ENCODE measurements at places on chromosomes 16 and 17.

DNA sequence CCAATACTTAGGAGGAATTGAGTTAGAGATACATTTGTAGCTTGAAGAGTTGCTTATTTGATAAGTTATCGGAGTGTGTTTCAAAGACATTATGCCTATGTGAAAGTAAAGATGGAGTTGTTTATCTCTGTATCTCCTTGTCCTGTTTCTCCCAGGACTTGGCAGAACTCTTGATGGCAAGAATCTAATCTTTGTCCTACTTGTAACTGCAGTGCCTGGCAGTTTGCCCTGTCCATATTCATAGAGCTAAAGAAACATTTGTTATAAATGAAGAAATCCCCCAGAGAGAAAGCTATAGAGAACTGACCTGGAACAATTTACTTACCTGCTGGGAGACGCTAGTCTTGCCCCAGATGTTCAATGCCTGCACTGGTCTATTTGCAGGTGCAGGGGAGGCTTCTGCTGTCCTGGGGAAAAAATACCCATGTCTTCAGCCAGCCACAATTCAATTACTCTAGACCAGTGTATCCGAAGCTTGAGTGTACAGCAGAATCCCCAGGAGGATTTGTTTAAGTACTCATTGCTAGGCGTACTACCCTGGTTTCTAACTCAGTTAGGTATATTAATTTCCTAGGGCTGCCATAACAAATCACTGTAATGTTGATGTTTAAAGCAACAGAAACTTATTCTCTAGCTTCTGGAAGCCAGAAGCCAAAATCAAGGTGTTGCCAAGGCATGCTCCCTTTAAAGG lies 410.0 kb upstream of the HSBP1 start:
- no peak for DNase-seq

DNA sequence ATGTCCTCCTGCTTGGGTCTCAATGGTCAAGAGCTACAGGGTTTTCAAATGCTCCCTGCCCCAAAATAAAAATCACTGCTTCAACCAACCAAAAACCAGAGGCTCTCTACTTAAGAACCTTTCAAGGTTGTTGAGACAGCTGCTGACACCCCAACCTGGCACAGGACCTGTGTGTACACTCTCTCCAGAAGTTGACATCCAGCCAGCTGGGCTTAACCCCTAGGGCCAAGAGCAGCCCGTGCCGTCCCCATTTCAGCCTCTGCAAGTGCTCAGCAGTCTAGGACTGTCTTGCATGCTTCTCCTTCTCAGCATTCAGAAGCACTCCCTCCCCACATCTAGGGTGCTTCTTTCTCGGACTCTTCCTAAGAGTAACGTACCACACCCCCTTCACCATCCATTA lies 59.0 kb upstream of the TRAP1 start:
- no peak for DNase-seq

DNA sequence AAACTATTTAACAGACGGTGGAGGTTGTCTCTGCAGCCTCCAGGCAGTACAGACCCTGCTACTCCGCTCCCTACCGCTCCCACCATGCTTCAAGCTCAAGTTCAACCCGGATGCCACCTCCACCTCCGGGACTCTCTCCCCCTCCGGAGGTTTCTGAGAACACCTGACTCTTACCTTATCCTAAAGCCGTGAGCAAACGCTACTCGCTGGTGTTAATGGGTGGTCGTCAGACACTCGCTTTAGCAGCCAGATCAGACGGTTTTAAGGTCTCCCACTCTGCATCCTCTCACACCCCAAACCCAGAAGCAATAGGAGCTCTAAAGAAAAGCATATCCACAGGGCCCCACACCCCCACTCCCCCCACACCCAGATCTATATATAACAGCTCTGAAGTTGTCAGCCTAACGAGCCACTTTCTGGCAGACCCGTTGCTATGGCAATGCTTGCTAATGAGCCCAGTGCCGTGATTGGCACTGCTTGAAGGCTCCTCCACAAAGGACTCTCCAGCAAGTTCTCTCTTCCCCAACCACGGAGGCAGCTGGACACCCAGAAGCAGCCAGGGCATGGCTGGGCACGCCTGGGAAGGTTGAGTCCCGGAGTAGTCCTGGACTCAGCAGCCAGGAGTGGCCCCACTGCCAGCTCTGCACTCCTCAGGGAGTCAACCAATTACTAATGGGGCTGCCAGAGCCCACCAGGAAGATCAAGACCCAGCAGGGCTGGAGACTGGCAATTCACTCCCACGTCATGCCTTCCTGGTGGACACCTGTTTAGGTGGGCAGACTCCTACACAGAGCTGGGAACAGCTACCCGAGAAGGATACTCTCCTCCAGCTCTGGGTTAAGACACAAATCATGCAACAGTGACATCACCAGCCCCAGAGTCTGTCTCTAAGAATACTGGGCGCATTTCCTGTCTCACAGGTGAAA lies 121.2 kb upstream of the RCVRN start:
- no peak for DNase-seq

DNA sequence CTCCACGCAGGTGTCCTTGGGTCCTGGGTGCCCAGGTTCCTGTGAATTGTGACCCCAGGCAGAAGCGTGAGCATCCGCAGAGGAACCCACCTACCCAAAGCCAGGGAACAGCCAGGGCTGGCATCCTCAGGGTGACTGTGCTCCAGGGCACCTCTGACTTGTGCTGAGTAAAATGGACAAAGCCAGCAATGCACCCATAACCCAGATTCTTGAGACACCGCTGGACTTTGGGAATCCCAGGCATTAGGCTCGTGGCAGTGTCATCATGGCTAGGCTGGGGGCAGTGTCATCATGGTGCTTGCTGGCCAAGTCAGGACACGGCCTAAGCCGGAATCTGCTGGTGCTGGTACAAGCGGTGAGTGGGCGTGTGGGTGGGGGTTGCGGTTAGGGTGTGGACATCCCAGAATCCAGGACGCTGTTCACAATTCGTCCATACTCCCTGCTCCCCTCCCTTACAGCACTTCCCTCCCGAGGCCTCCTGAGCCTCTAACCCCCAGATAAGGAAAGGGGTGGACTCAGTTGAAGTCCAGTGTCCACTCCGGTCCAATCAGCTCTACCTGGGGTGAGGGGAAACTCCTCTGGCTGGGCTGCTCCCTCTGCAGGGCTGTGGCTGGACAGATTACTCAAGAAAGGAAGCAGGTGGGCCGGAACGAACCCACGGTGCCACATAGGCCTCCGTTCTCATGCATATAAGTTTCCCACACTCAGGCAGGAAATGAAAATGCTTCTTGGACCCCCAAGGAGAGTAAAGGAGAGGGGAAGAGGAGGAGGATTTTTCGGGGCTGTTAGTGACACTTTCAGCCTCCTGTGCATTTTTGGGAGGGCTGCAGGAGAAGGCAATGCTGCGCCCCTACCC lies 138.9 kb downstream of the SEC14L1 start:
- no peak for DNase-seq

DNA sequence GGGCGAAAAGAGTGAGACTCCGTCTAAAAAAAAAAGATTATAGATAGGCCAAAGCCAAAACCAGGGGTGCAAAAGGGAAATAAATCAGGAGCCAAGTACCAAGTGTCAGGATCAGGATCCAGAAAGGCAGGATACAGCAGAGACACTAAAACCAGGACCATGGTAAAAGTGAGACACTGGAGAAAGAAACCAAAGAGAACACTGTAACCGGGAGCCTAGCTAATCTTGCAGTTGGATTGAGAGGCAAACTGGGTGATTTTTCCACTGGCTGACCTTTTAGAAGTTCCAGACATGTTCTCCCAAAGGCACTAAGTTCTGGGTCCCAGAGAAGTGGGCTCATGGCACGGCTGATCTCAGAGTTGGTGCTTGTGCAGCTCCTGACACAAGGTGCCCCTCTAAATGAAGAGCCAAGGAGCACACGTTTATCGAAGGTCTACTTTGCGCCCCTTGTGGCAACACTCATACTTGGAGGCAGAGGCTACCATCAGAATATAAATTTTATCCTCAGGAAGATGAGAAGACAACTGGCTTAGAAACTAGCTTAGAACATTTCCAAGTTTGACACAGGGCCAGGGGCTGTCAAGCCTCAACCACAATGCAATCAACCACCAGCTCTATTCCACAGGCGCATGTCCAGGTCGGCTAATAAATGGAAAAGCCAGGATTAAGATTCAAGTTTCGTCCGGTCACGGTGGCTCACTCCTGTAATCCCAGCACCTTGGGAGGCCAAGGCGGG lies 27.5 kb upstream of the HELZ start:
- DNase-seq = no peak

GRCh38 chr16:88468275-88469129 lies 15.4 kb downstream of the ZFPM1 start:
- no peak for DNase-seq

DNA sequence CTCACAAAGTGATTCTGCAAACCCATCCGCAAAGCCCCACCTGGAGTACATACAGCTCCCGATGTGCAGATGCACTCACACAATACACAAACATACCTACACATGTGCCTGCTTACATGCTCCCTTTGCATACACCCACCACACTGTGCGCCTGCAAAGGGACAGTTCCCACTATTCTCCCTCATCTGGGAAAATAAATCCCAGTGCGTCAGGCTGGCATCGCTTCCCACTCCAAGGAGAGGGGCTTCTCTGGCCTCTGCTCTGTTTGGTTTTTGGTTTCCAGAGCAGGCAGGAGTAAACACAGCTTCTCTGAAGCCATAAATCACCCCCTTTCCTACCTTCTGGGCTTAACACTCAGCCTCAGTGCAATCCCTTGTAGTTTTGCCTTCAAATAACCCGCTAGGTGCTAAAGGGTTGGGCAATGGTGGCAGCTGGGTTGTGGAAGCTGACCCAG lies 14.7 kb downstream of the HOXB4 start:
- DNase-seq = no peak

DNA sequence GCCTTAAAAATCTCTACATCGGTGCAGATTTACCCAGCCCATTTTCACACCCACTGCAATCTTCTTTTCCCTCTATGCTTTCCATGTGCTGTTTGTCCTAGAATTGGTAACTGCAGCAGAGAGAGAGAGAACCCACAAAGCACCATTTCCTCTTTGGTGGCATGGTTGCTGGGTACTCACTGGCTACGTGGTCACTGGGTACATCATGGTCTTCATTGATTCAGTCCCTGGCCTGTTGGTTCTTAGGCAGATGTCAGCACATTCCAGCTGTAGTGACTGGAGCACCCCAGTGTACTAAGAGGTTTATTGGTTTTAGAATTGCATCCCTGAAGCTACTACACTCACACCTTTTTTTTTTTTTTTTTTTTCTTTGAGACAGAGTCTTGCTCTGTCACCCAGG lies 156.1 kb upstream of the CACNG5 start:
- no peak for DNase-seq

- DNase-seq = no peak
These were observed 68.0 kb downstream of the SMPD3 start for GRCh38 chr16:68380348-68380670.

- DNase-seq = no peak
These were observed 702 bp upstream of the WNT3 start for GRCh38 chr17:46818929-46819859.

- no peak for DNase-seq
These were observed 46.6 kb upstream of the TANC2 start for GRCh38 chr17:62919388-62919787.

DNA sequence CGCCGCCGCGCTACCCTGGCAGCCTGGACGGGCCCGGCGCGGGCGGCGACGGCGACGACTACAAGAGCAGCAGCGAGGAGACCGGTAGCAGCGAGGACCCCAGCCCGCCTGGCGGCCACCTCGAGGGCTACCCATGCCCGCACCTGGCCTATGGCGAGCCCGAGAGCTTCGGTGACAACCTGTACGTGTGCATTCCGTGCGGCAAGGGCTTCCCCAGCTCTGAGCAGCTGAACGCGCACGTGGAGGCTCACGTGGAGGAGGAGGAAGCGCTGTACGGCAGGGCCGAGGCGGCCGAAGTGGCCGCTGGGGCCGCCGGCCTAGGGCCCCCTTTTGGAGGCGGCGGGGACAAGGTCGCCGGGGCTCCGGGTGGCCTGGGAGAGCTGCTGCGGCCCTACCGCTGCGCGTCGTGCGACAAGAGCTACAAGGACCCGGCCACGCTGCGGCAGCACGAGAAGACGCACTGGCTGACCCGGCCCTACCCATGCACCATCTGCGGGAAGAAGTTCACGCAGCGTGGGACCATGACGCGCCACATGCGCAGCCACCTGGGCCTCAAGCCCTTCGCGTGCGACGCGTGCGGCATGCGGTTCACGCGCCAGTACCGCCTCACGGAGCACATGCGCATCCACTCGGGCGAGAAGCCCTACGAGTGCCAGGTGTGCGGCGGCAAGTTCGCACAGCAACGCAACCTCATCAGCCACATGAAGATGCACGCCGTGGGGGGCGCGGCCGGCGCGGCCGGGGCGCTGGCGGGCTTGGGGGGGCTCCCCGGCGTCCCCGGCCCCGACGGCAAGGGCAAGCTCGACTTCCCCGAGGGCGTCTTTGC lies 3.1 kb downstream of the HIC1 start:
- DNase-seq = no peak

- no peak for DNase-seq
These were observed 652 bp downstream of the VPS35L start for GRCh38 chr16:19555938-19556771.

GRCh38 chr16:67235816-67236562 lies 9.1 kb downstream of the TMEM208 start:
- DNase-seq = no peak

DNA sequence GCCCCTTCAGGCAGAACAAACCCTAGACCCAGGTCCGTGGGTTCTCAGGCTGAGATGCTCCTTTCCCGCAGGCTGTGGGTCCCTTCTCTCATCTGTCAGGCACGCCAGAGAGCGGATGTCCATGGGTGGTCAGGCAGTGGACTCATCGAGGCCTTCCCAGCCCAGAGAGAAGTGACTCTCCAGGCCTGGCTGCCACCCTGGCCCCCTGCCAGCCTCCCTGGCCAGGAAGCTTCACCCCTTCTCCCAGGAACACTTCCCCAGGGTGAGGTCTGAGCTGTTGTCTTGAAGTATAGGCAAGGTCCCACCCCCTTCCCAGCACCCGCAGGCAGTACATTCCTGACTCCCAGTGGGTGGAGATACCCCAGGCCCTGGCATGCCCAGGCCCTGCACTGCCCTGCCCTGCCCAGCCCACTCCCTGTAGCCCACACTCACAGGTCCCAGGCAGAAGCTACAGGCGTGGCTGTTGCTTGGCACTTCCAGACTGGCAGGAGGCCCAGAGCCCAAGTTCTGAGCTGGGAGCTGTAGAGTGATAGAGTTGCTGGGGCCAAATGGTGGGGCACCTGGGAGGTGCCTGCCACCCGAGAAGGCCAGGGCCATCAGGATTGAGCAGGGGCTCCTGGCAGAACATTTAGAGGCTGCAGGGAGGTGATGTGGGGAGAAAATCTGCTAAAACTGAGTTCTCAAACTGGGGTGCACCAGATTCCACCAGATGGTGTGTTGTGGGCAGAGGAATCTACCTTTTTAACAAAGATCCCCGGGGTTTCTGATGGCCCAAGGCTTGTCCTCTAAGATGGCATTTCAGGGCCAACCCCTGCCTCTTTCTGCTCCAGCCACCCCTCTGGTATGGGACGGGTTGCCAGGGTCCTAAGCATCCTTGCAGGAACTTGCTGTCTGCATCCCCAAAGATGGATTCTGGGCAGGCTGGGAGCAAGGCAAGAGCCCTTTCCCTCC lies 6.7 kb downstream of the ITGA3 start:
- DNase-seq = peak; percentile 75

GRCh38 chr17:14305785-14306496 lies 5.1 kb downstream of the HS3ST3B1 start:
- DNase-seq = no peak

Measured in NCI-H1694 treated with DMSO at 0.1 percent for 48 hours (cell line).